ENCODE measurements at places on chromosomes 1 and 21. TPM values are rescaled to one million over a fixed set of nuclear protein-coding genes. Genes with fewer than 3 reads are reported as not detected.

Gene CTTNBP2NL
- 45.9 TPM for total RNA-seq

Gene RIMKLA
- total RNA-seq = 0.29 TPM

Gene CFHR3
- total RNA-seq = not detected

Gene CNR2
- total RNA-seq = not detected

Gene EFNA3
- total RNA-seq = 1.6 TPM

GRCh38 chr1:8516278-8516777, 198.4 kb downstream of the SLC45A1 start:
- DNase-seq = no peak

GRCh38 chr1:240255922-240256321, 164.2 kb downstream of the FMN2 start:
- DNase-seq = no peak

- DNase-seq = no peak
These were observed 13.7 kb downstream of the TLR5 start for GRCh38 chr1:223129229-223129901.

DNA sequence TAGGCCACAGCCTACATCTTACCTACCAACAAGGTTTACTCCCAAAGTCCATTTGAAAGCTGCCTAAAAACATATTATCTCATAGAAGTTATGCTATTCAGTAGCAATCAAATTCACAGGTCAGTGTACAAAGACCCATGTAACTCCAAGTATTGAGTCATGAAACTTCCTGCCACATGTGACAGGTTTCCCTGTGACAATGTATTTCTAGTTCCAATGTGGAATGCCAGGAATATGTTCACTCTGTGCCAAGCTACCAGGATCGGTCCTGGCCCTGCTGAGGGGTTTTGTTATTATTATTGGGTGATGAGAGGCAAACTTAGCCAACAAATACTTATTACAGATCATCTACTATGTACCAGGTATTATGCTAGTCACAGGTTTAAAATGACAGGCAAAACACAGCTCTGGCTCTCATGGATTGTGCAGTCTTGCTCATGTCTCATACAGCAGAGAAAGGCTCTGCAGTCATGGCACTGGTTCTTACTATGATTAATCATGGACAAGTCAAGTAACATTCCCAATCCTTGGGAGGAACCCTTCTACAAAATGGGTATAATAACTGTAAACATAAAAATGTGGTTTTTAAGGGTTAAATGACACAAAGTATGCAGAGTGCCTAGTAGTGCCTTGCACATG, 22.5 kb downstream of the DPH5 start:
- no peak for DNase-seq

DNA sequence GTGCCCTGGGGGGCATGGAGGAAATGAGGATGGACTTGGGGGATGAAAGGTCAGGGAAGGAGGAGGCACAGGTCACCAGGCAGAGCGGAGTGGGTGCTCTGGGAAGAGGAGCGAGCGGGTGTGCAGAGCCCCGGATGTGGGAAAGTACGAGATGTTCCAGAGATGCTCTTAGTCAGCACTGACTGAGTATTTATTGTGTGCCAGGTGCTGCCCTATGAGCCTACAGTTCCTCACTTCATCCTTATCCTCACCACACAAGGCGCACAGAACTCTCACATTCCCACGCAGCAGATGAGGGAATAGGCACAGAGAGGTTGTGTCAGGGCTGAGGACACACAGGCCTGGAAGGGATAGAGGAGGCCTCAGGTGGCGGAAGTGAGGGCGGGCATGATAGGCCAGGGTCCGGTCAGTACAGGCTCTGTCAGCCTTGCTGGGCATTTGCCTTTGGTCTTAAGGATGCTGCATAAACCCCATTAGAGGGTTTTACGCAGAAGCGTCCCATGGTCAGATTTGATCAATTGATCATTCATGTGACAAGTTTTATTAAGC, 77.3 kb downstream of the ARHGEF10L start:
- no peak for DNase-seq

DNA sequence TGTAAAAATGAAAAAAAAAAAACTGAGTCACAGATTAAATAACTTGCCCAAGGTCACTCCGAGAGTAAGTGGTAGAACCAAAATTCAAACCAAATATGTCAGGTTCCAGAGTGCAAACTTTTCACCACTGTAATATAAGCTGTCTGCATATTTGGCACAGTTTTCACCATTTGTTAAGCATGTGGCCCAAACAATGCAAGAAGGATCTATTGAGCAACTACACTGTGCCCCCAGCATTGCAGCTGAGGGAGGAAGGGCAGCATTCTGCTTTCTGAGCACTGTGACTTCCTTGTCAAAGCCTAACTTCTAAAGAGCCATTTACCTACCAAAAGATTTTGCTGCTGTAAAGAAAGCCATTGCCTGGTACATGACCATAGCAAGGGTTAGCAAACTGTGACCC, 133.4 kb downstream of the SYT2 start:
- DNase-seq = no peak

All from kidney epithelial cell (primary cell).